ENCODE measurements at places on chromosomes 2 and 18.

- no peak for DNase-seq
Observed at GRCh38 chr2:183162362-183162761, 38.1 kb downstream of the NUP35 start.

GRCh38 chr2:36128359-36128758 lies 227.2 kb upstream of the CRIM1 start:
- DNase-seq, result peak; percentile 97

- DNase-seq, result no peak
Observed at GRCh38 chr2:240615820-240616547, 9.3 kb upstream of the GPR35 start.

- DNase-seq, result no peak
Observed at GRCh38 chr2:52454962-52455361, 1312.6 kb upstream of the CHAC2 start.

DNA sequence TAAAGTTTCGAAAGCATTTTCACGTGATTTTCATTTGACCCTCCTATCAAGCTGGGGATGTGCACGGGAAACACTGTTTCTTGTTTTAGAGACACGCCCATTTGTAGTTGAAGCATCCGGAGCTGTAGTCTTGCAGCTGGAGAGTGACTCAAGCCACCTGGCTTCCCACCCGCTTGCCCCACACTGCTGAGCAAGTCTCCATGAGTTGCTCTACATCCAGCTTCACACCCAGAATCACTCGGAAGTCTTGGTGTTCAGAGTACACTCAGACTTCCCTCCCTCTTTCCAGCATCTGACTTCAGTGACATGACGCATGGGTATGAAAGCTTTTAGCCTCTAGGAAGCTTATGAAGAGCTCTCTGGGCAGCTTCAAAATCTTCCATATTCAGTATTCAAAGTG lies 262.4 kb downstream of the NBAS start:
- DNase-seq, result no peak

- peak; percentile 50 for DNase-seq
Observed at GRCh38 chr18:10051877-10052631, 138.2 kb downstream of the VAPA start.

DNA sequence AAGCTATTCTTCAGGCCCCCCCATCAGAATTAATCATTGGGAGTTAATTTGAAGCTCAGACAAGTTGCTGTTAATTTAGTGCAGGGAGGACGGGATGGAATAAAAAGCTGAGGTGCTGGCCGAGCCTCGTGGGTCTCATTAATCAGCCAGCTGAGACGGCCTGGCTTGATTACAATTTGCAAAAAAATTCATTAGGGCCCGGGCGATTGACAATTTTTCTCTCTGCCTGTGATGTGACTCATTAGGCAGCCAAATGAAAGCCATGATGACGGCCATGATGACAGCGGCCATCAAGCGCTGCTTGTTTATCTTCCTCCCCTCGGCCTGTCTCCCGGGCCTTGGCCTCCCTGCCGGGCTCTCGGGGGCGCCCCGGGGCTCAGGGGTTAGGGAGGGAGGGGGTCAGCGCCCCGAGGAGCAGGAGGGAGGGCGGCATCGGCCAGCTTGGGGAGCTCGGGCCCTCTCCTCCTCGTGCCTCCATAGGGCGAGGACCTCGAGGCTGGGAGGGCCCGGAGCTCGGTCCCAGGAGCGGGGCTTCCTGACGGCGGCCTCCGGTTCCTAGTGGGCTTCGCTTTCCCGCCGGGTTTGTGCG lies 5.2 kb downstream of the GBX2 start:
- DNase-seq, result no peak

DNA sequence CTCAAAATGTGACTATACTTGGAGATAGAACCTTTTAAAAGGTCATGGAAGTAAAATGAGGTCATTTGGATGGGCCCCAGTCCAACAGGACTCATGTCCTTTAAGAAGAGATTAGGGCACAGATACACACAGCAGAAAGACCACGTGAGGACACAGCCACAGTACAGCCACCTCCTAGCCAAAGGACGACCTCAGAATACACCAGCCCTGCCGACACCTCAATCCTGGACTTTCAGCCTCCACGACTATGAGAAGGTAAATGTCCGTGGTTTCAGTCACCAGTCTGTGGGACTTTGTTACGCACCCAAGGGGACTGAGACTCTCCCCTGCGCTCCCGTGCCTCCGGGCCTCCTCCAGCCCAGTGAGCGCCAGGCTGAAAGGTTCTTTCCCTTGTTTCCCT lies 30.2 kb upstream of the HPCAL1 start:
- no peak for DNase-seq

DNA sequence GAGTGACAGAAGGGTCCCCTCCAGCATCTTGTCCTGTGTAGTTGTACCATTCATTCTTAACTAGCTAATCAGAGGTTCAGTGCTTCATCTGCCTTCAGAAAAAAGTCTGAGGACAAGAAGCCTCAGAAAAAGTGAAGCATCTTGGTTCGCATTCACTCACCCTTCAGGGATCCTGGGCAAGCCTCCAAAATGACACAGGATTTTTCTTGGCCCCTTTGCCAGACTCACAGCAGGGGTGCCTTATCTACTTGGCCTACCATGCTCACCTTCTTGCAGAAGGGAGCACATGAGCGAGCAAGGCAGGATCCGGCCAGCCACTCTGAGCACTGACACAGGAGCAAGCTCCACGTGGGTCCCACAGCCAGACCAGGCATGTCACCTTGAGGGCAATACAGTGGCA lies 43.1 kb upstream of the XDH start:
- no peak for DNase-seq

DNA sequence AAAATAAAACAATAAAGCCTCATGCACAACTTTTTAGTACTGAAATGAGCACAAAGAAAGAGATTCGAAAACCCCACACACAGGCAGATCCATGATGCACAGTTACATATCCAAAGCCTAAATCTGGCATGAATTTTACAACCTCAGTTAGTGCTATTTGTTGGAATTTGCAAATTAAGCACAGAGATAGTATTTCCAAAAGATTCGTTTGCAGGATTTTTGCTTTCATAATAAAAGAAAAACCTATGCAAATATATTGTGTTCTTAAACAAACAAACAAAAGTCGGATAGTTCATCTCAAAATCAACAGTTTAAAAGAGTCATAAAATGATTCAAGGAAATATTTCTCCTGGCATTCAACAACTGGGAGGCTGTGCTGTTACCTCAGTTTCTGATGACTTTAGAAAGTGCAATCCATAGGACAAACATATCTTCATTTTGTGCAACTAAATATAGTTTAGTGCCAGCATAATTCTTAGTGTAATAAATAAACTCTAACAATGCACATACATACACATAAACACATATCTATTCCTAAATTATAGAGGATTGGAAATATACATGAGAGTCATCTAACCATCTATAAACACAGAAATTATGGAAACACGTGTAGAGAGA lies 10.8 kb downstream of the PAX3 start:
- DNase-seq, result no peak

- DNase-seq, result no peak
Observed at GRCh38 chr18:36532394-36532793, 234.9 kb downstream of the FHOD3 start.

DNA sequence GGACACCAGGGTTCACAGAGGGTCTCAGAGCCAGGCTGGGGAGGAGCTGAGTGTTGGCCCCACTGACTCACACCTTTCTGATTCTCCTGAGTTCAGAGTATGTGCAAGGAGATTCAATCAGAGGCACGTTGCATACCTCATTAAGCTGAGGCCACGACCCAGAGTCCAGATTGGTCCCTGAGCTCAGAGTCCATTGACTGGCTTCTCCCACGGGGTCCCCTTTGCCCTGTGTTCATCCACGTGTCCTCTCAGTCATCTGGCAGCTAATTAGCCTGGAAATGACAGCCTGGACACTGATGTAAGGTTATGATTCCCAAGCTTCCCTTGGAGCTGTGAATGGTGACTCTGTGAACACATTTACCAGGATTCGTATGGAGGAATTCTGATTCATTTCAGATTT lies 267.2 kb downstream of the SH3BP4 start:
- no peak for DNase-seq

GRCh38 chr18:53909668-53910067 lies 314.8 kb downstream of the MBD2 start:
- DNase-seq, result no peak

GRCh38 chr2:866887-867286 lies 83.8 kb upstream of the SNTG2 start:
- no peak for DNase-seq

GRCh38 chr18:7728297-7728696 lies 161.2 kb downstream of the PTPRM start:
- DNase-seq, result no peak

DNA sequence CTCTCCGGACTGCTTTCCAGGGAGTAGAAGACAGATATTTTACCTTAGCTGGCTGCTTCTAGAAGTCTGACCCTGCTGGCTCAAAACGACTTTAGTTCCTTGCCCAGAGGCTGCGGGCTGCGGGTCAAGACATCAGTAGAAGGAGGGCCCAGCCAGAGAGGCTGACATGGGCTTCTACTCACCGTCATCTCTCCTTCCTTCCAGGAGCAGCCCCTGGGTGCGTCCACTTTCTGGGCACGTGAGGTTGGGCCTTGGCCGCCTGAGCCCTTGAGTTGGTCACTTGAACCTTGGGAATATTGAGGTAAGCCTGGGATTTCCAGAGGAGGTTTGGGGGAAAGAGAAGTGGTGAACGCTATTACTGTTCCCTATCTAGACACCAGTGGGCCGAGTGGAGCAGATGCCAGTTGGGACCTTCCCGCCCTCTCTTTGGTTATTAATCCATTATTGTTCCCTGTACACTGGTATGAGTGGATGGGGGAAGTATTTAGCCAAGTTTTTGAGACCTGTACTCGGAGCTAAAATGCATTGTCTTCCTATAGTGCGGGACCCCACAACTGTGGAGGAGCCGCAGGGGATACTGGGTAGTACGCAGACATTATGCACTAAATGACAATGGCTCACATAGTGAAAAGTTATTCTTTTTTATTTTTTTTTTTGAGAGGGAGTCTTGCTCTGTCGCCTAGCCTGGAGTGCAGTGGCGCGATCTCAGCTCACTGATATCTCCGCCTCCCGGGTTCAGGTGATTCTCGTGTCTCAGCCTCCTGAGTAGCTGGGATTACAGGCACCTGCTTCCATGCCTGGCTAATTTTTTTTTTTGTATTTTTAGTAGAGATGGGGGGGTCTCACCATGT lies 26.3 kb upstream of the CASP8 start:
- no peak for DNase-seq

DNA sequence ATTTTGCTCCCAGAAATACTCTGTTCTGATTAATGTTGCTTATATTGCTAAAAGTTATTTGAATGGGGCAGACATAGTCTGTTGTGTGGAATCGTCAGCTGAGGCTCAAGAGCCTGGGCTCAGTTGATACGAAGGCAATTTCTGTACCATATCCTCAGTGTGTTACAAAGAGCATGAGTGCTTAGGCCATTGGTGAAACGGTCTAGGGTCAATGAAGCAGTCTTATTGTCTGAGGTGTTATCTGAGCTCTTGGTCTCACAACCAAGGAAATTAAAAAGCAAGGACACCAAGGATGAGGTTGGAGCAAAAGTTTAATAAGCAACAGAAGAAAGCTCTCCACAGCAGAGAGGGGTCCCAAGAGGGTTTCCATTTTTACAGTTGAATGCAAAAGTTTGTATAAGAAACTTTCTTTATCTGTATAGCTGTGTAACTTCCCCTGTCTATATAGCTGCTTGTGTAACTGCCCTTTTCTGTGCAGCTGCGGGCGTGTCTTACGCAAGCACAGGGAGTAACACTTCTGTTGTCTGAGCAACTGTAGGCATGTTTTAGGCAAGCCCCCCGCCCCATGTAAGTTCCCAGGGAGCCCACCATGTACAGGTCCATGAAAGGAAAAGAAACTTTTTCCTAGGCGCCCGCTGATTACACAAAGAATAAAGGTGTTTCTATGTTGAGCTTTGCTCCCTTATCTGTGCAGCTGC lies 40.6 kb upstream of the DSC1 start:
- no peak for DNase-seq

DNA sequence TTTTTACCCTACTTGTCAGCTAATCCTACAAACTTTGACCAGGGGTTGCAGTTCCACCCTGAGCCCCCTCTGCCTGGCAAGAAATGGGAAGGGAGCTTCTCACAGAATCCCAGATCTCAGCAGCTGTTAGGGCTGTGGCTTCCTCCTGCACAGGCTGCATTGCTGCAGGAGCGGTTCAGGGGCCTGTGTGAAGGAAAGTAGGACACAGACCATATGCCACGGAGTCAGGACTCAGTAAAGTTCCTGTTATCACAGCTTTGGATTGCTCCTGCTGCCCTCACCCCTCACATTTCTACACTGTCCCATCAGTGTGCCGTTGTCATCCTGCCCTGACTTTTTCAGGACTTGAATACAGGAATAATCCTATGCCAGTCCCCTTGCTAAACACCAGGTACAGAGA lies 62.8 kb upstream of the SP3 start:
- DNase-seq, result peak; percentile 24

DNA sequence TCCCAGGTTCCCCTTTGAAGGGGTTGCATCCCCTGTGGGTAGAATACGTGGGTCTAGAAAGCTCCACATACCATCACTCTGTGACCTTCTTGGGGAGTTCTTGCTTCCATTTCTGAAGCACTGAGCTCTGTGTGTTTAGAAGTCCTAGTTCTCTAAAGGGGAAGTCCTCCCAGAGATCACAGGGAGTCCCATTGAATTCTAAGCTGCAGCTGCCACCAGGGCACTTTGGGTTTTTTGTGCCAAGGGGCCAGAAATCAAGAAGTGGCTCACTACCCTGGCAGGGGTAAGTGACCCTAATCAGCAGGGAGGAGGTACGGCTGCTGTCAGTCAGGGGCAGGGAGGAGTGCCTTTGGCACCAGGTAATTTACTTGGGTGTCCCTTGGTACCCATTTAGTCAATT lies 70.9 kb downstream of the EHD3 start:
- DNase-seq, result no peak

DNA sequence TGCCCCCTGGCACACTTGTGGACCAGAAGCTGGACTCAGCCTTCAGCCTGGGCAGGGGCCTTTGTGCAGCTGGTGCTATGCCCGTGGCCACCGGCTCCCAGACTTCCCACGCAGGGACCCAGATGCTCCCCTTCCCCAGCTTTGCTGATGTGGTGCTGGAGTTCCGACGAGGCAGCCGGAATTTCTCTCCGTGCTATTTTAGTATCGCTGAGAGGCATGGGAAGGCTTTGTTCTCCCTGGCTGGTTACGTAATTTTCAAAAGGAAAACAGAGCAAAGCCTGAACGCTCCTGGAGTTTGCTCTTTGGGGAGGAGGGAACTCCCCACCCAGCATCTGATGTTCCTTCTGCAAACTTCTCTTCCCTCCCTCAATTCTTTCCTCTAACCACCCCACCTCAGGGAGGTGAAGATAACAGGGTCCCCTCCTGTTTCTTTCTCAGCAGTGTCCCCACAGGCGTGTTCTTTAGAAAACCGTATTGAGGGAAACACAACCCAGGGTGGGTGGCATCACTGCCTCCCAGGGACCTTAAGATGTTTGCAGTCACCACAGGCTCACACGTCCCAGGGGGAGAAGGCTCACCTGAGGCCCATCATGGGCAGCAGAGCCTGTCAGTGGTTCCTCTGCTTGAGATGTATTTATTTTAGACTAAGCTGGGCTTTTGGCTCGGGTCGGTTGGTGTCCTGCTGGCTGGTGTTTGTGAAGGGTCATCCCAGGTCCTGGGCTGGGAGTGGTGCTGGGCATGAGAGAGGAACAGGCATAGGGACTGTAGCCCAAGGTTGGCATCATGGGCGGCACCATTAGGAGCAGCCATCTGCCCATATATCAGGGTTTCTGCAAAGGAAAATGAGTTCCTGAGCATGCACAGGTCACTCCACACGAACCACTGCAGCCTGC lies 95.0 kb downstream of the MAPK4 start:
- DNase-seq, result no peak

Measured in NCI-H524 (cell line).